ENCODE measurements at places on chromosomes 5 and 9.
A peak's percentile ranks its signal among the peaks of the same experiment; 100 is the strongest.

GRCh38 chr9:80892703-80893102 lies 796.6 kb downstream of the TLE1 start:
- no peak for DNase-seq

DNA sequence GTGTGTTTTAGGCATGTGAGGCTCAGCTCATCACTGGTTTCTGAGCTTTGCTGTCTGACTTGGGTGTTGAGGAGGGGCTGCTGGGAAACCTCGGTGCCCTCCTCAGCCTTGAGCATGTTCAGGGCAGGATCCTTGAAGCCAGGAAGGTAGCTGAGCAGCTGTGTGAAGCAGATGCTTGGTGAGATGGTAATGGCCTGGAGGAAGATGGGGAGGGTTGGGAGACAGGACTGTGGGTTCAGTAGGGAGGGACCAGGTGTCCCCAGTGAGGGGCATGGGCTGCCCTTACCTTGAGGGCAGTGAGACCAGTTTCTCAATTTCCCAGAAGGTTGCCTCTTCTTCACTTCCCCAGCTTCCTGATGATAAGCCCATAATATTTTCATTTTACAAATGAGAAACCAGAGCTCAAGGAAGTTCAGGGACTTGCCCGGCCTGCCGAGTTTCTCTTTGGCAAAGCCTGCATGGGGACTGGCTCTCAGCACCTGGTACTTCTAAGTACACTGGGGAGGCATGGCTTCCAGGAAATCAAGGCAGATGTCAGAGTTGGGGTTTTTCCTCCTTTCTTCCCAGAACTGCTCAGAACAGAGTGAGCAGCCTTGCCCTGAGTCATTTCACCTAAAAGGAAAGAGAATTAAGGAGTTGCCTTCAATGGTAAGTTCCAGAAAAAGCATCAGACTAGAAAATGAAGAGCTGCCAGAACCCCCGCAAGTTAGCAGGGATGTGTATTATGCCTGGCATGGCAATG lies 225.7 kb downstream of the MAST4 start:
- no peak for DNase-seq

GRCh38 chr5:121019734-121020133 lies 555.6 kb downstream of the PRR16 start:
- no peak for DNase-seq

- no peak for DNase-seq
These were observed 61.2 kb downstream of the ELL2 start for GRCh38 chr5:95900383-95900958.

DNA sequence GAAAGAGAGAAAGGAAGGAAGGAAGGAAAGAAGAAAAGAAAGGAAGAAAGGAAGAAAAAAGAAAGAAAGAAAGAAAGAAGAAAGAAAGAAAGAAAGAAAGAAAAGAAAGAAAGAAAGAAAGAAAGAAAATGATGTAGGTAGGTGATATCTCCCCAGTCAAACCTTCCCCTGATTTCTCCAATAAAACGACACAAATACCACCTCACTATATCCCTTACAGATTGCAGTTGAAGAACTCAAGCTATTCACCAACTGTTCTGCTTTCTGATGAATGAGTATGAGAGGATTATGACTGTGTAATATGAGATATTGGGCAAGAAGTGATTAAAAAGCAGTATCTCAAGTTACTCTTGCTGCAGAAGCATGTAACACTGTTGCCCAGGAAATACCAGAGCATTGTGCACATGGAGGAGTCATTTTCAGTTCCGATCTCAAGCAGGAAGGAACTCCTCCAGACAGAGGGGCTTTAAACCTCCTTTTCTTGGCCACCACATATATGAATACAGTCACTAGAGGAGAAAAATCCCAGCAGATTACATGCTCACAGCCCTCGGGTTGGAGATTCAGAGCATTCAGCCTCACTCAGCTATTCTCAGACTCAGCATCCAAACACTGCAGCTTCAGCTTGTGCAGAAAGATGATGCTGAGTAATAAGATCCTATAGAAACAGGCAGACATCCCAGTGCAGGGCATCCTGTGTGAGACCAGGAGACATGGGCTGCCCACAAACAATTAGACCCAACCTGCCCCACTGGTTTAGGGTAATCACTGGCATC lies 61.4 kb downstream of the UGCG start:
- no peak for DNase-seq

GRCh38 chr5:104643320-104643719 lies 1080.7 kb upstream of the NUDT12 start:
- no peak for DNase-seq

DNA sequence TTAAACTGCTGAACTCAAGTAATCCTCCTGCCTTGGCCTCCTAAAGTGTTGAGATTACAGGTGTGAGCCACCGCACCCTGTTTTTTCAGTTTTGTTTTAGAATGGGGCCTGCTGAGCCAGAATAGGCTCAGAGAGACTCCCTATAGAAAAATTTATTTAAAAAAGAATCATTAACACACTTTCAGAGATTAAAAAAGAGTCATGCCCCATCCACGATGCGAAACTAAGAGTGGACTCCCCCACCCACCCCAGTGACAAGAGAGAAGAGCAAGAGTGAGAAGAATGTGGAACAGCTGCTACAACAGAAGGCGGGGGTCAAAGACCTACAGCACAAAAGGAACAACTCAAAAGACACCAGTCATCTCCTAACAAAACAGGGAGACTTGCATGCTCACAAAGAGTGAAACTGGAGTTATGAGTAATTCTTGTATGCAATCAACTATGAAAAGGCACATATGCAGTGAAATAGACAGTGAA lies 47.2 kb downstream of the GLDC start:
- no peak for DNase-seq

DNA sequence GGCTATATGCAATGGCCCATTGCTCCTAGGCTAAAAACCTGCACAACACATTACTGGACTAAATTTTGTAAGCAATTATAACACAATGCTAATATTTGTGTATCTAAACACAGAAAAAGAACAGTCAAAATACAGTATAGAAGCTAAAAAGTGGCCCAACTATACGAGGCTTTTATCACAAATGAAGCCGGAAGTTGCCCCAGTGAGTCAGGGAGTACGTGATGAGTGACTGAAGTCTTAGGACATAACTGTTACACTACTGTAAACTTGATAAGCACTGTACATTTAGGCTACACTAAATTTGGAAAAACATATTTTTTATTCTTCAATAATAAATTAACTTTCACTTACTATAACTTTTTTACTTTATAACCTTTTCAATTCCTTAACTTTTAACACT lies 105.2 kb upstream of the PRR16 start:
- no peak for DNase-seq

GRCh38 chr5:34751807-34752736 lies 86.9 kb upstream of the TTC23L start:
- DNase-seq = no peak

- no peak for DNase-seq
These were observed 70.5 kb downstream of the MED27 start for GRCh38 chr9:132008855-132009812.

GRCh38 chr5:113268232-113268631 lies 166.6 kb downstream of the TSSK1B start:
- no peak for DNase-seq

DNA sequence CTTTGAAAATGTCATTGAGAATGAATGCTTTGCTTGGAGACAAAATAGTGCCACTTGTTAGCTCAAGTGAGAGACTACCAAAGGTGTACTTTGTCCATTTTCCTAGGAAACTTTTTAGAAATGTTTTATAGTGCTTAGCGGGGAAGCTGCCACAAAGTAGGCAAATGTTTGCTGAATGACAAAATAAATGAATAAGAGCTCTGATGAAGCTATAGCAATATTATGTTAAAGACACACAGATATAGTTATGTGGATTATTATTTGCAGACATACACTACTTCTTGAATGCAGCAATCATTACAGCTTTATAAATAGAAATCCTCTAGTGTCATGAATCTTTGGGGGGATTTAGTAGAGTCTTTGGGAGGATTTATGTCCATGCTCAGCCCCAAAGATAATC lies 92.7 kb upstream of the C6 start:
- DNase-seq = no peak

GRCh38 chr9:89668866-89669246 lies 64.0 kb downstream of the GADD45G start:
- DNase-seq = no peak

- DNase-seq = no peak
These were observed 9.5 kb downstream of the GZMK start for GRCh38 chr5:55033568-55033967.

- no peak for DNase-seq
These were observed 101.4 kb upstream of the FSTL4 start for GRCh38 chr5:133713751-133714150.

DNA sequence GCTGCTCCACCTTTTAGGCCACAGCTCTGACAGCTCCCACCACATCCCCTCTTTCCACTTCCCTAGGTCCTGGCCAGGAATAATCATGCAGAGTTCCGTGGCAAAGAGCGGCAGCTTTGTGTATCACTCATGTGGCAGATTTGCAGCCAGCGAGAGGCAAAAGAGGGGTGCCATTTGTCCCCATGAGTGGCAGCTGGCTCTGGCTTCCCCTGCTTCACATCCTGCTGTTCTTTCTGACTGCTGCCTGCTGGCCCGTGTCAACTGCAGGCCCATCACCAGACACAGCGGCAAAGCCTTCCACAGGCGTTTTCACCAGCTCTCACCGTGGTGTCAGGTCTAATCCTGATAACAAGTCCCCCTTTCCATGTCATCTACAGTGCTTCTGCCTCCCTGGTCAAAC lies 430.6 kb upstream of the DAP start:
- DNase-seq = no peak

GRCh38 chr5:128304791-128305190 lies 221.2 kb downstream of the SLC12A2 start:
- no peak for DNase-seq

DNA sequence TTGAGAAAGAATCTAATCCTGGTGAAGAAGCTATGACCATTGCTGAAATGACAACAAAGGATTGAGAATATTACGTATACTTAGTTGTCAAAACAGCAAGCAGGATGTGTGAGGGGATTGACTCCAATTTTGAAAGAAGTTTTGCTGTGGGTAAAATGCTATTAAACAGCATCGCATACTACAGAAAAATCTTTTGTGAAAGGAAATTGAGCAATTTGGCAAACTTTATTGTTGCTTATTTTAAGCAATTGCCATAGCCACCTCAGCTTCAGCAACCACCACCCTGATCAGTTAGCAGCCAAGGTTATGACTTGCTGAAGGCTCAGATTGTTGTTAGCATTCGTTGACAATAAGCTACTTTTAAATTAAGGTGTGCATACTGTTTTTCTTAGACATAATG lies 22.5 kb upstream of the ARL14EPL start:
- DNase-seq = no peak

DNA sequence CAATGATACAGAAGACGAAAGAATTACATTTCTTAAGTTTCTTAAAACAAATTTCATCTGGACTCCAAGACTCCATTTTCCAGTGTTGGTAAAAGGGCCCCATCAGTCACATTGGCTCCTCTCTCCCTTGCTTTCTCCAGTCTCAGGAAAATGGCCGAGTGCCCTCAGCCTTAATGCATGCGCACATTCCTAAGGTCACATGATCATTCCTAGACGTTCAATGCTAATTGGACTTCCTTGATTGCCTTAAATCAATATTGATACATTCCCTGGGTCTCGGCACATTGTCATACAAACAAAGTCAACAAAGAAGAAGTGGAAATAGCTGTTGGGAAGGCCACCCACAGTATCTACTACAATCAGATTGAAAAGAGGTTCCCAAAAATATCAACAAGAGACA lies 413.6 kb upstream of the GRAMD2B start:
- peak; percentile 66 for DNase-seq

- no peak for DNase-seq
These were observed 1.5 kb downstream of the GAS1 start for GRCh38 chr9:86945728-86946200.
